HepG2 (cell line): ENCODE measurements at places on chromosomes 7 and 10.

DNA sequence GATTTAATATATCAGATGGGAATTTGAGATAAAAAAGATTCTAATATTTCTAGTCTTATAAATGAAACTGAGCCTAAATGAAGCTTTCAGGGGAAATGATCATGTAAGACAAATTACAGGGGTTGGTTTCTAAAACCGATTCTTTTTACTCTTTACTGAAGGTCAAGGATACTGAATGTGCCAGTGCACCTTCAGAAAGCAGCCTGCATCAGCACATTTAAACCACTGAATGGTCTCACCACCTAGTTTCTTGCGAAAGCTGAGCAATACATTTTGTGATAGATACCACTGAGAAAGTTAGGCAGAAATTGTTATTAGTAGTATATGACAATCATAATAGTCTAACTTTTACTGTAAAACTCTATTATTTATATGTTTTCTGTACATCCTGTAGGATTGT is 180.7 kb downstream of the PCDH15 start:
- no peak overlapping the region for H3K27ac ChIP-seq
- no peaks in the 10 kb centered on the region for H3K27me3 ChIP-seq
- DNase-seq, result no peak
- no peak overlapping the region for H3K4me3 ChIP-seq
- no peaks in the 10 kb centered on the region for H3K36me3 ChIP-seq

DNA sequence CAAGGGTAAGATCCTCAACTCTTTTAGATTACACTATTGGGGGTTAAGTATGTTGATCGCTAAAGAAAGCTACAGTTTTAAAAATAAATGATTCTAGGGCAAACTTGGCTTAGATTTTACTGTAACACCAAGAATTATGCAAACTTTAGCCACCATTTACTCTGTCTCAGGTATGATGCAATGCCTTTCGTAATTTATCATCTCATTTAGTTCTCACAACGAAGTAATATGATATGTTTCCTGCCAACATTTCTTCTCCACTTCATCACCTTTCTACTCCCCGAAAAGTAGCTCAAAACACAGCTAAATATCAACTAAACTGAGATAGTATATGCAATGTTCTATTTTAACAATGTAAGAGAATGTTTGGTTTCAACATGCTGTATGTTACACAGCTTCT is 21.1 kb downstream of the FAM133B start:
- DNase-seq, result no peak

DNA sequence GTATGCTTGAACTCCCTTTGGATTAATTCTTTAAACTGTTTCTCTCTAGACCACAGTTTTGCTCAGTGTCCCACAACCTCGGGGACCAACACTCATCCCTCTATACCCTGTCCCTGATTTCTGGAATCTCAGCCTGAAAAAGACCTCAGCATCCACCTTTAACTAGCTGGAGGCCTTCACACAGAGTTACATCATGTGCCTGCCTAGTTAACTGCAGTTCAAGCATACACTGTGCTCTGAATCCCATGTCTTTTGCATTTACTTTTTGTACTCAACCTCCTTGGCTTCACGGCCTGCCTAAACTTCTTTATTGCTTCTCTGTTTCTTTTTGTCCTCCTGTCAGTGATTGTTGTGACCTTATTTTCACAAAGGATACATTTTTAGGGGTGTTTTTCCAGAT is 66.7 kb downstream of the PRKG1 start:
- no peak overlapping the region for H3K4me3 ChIP-seq
- H3K27me3 ChIP-seq, result no peaks in the 10 kb centered on the region

DNA sequence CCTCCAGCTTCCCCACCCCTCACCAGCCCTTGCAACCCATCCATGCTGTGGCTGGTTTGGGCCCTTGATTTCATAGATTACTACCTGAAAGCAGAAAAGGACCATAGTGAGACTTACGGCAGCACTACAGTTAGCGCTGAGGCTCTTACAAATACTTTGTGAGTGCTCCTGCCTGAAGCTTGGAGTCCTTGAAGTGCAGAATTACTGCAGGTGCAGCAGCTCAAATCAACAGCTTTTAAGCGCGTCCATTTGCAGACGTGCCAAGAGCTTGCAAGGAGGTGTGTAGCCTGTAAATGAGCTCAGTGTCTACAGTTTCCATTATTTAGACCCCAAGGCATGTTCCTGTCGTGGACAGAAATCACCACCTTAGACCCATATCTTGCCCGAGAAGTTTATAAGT is 103.0 kb downstream of the CELF2 start:
- no peaks in the 10 kb centered on the region for H3K36me3 ChIP-seq
- no peak overlapping the region for H3K4me3 ChIP-seq
- no peaks in the 10 kb centered on the region for H3K4me1 ChIP-seq
- no peak for DNase-seq

DNA sequence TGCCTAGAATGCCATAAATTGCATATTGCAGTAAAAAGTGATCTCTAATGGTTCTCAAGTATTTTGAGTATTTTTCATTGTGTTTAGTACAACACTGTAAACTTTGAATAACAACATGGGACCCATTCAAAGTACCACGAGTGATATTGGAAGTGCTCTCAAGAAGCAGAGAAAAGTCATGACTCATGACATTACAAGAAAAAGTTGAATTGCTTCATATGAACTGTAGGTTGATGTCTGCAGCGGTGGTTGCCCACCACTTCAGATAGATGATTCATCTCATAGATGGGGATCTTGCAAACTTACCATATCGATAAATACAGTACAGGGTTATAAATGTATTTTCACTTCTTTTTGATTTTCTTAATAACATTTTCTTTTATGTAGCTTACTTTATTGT is 33.9 kb downstream of the ENTPD1 start:
- H3K27ac ChIP-seq, result no peak overlapping the region
- no peaks in the 10 kb centered on the region; the same call in none of the 2 replicates for H3K27me3 ChIP-seq
- peaks cover 11% of the 10 kb centered on the region for H3K4me1 ChIP-seq

DNA sequence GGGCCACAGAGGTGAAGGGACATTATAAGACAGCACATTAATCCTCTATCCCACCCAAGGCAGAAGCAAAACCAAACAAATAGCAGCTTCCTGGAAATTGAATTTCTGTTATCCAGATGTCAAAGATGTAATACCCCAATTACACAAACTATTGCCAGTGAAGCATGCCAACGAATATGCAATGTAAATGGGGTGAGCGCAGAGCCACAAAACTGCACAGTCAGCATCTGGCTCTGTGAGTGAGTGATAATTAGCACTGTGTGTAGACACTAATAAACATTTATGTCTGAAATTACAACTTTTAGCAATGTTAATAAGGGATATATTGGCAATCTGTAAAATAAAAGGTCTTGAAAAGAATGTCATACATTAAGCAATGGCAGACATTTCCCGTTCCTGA is 3.2 kb downstream of the BEND7 start:
- DNase-seq, result no peak
- no peaks in the 10 kb centered on the region for H3K27me3 ChIP-seq
- H3K27ac ChIP-seq, result no peak overlapping the region
- H3K4me1 ChIP-seq, result peaks cover 26% of the 10 kb centered on the region
- H3K4me3 ChIP-seq, result no peak overlapping the region

- H3K4me3 ChIP-seq, result no peak overlapping the region
- no peak for DNase-seq
- no peak overlapping the region for H3K27ac ChIP-seq
- H3K27me3 ChIP-seq, result peaks cover 18% of the 10 kb centered on the region; the same call in 1 of the 3 replicates
- no peaks in the 10 kb centered on the region for H3K36me3 ChIP-seq
- no peaks in the 10 kb centered on the region for H3K4me1 ChIP-seq
Observed at GRCh38 chr7:106417273-106417902, 132.6 kb upstream of the NAMPT start.

- no peak overlapping the region for H3K27ac ChIP-seq
- DNase-seq, result peak; percentile 43
- no peaks in the 10 kb centered on the region for H3K4me1 ChIP-seq
- H3K27me3 ChIP-seq, result no peaks in the 10 kb centered on the region
Observed at GRCh38 chr10:90319188-90319914, 538.5 kb downstream of the HTR7 start.

DNA sequence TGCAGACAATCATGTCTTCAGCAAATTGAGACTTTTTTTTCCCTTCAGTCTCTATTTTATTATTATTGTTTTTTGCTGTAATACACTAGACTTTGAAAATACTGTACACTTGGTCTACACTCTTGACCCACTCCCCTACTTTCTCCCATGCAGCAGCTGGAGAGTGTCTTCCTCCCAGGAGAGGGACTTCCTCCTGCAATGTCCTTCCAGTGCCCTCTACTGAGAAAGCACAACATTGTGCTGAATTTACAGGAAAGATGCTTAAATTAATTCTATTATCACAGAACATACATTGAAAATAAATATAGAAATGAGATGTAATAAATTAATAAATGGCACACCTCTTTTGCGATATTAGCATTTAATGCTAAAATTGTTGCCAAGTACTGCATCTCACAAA is 411.3 kb downstream of the CCSER2 start:
- H3K4me1 ChIP-seq, result no peaks in the 10 kb centered on the region
- no peaks in the 10 kb centered on the region for H3K36me3 ChIP-seq
- no peak overlapping the region for H3K27ac ChIP-seq

GRCh38 chr7:156499247-156499881 is 141.2 kb upstream of the RNF32 start:
- peaks cover 26% of the 10 kb centered on the region for H3K4me1 ChIP-seq
- no peak overlapping the region for H3K4me3 ChIP-seq
- no peaks in the 10 kb centered on the region for H3K27me3 ChIP-seq
- no peak for DNase-seq
- no peaks in the 10 kb centered on the region for H3K36me3 ChIP-seq

- no peaks in the 10 kb centered on the region for H3K27me3 ChIP-seq
- H3K4me3 ChIP-seq, result no peak overlapping the region
- no peak overlapping the region for H3K27ac ChIP-seq
- H3K36me3 ChIP-seq, result no peaks in the 10 kb centered on the region
Observed at GRCh38 chr7:13945670-13946069, 43.8 kb downstream of the ETV1 start.

DNA sequence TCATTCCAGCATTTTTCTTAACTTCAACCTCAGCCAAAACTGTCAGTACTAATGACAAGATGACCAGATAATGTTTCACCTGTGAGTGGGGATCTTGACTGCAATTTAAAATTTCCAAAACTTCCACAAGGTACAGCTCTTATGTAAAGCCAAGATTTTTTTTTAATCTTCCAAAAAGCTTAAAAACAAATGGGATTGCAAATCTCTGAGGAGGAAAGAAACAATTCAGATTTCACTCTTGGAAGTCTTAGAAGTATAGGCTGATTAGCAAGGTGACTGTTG is 90.2 kb downstream of the AGMO start:
- H3K4me3 ChIP-seq, result no peak overlapping the region
- no peaks in the 10 kb centered on the region for H3K27me3 ChIP-seq
- DNase-seq, result no peak
- no peaks in the 10 kb centered on the region for H3K36me3 ChIP-seq
- H3K4me1 ChIP-seq, result no peaks in the 10 kb centered on the region
